ENCODE measurements at places on chromosomes 13 and 19. TPM values are rescaled to one million over a fixed set of nuclear protein-coding genes. Genes with fewer than 3 reads are reported as not detected.

- H3K27me3 ChIP-seq = no peaks in the 10 kb centered on the region
- peaks cover 77% of the 10 kb centered on the region for H3K4me1 ChIP-seq
- peaks cover 82% of the 10 kb centered on the region for H3K36me3 ChIP-seq
- H3K27ac ChIP-seq = peak overlapping the region; percentile 81
Measured at GRCh38 chr13:27257648-27258253, 6.4 kb downstream of the RPL21 start.

GRCh38 chr19:9296336-9296735 lies 13.3 kb downstream of the ZNF699 start:
- no peak overlapping the region for H3K4me3 ChIP-seq
- peaks cover 88% of the 10 kb centered on the region for H3K36me3 ChIP-seq
- H3K27me3 ChIP-seq = no peaks in the 10 kb centered on the region

SBK3 gene
- total RNA-seq = not detected

DNA sequence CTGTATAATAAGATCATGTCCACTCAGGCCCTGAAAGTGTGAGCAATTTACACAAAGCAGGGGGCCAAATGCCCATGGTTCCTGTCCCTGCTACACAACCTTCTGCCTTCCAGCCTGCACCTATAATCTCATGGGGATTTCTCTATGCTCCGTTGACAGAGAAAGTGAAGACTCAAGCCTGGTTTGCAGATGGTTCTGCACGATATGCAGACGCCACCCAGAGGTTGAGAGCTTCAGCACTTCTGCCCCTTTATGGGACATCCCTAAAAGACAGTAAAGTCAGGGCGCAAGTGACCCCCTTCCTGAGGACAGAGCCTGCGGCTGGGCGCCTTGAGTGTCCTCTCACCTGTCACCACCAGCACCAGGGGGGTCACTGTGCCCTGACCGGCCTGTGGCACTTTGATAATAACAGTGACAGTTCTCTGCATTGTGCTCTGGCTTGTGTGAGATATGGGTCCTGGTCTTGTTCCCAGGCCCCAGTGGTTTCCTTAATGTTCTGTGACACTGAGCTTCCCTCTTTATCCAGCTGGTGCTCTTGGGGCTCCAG lies 15.1 kb downstream of the LILRA5 start:
- H3K4me3 ChIP-seq = no peak overlapping the region
- peaks cover 8% of the 10 kb centered on the region for H3K27me3 ChIP-seq
- H3K27ac ChIP-seq = no peak overlapping the region
- H3K4me1 ChIP-seq = no peaks in the 10 kb centered on the region
- H3K36me3 ChIP-seq = no peaks in the 10 kb centered on the region

CYP4F12 gene
- not detected for total RNA-seq

POLR1G gene
- total RNA-seq = 9.8 TPM

KLK7 gene
- not detected for total RNA-seq

- no peak overlapping the region for H3K27ac ChIP-seq
- no peaks in the 10 kb centered on the region for H3K27me3 ChIP-seq
- H3K4me1 ChIP-seq = peaks cover 10% of the 10 kb centered on the region
Measured at GRCh38 chr13:43095771-43096719, 72.7 kb downstream of the DNAJC15 start.

ZNF682 gene
- total RNA-seq = 12.2 TPM

DNA sequence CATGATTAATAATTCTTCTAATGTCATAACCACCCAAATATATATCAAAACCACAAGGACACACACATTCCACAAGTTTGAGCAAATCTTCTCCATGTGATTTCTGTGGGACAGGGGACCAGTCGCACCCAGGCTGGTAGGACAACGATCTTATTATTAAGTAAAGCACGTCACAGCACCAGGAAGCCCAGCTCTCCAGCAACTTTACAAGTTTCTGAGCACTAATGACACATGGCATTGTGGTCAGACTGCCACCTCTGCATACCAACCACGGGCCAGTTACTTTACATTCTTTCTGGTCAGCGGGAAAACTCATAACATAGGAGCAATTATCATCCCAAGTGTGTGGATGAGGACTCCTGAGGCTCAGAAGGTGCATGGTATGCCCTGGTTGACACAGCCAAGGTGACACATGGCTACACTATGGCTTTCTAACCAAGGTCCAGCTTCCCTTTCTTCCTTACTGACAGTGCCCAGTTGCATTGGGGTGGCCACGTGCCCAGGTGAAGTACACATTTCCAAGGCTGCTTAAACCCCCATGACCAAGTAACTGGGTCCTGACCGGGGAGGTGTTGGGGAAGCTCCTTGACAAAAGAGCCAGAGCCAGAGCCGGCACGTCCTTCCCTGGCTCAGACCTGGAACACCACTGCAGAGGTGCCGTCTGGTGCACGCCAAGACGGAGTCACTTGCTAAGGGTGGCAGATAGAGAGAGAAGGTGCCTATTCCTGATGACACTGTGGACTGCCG lies 27.4 kb downstream of the LATS2 start:
- H3K27ac ChIP-seq = no peak overlapping the region
- H3K27me3 ChIP-seq = no peaks in the 10 kb centered on the region
- no peak for DNase-seq

DNA sequence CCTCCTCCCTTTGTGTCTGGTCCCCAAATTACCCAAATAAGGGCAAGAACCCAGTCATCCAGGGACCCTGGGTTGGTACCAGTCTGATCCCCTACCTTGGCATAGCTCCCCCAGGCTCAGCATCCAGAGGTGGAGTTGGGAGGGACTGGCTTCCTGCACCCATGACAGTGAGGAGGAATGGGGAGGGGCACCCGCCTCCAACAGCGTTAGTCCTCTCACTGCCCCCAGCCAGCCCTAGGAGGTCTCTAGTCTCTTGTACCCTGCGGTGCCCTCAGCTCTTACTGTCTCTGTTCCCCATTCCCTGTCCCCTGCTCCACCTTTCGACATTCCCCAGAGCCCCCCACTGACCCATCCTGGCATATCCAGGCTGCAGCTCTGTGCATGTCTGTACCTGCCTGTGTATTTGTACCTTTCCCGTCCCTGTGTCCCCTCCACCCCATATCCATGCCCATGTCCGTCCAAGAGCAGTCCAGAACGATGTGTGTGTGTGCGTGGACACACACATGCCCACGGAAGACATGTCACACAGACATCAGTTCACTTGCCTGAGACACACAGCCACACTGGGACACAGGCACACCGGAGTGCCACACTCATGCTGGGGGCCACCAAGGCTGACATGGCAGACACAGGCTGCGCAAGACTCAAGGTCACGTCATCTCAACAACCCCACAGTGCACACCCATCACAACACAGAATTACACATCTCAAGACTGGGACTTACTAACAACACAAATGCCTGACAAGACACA lies 17.8 kb downstream of the ERFL start:
- peaks cover 17% of the 10 kb centered on the region for H3K36me3 ChIP-seq
- H3K4me3 ChIP-seq = no peak overlapping the region
- H3K27ac ChIP-seq = no peak overlapping the region

GRCh38 chr19:47740866-47741519 lies 4.4 kb upstream of the NOP53 start:
- no peak for DNase-seq
- no peak overlapping the region for H3K27ac ChIP-seq
- H3K4me1 ChIP-seq = peaks cover 24% of the 10 kb centered on the region
- H3K4me3 ChIP-seq = no peak overlapping the region
- no peaks in the 10 kb centered on the region for H3K27me3 ChIP-seq
- H3K36me3 ChIP-seq = peaks cover 2% of the 10 kb centered on the region

IGFL1 gene
- total RNA-seq = not detected

C19orf81 gene
- total RNA-seq = 1.5 TPM

CD79A gene
- 21.0 TPM for total RNA-seq

GRCh38 chr19:53962887-53963431 lies at the start of gene CACNG8:
Gene CACNG8 (plus strand): TSS chr19:53962937.
- H3K27ac ChIP-seq = no peak within 1 kb of the TSS
- H3K4me3 ChIP-seq = no peak within 1 kb of the TSS

GRCh38 chr19:34184880-34185491 lies 12.7 kb downstream of the LSM14A start:
- peak overlapping the region; percentile 10 for H3K4me3 ChIP-seq
- DNase-seq = no peak
- peaks cover 76% of the 10 kb centered on the region for H3K4me1 ChIP-seq
- peaks cover 34% of the 10 kb centered on the region for H3K36me3 ChIP-seq

- DNase-seq = no peak
- peaks cover 2% of the 10 kb centered on the region for H3K36me3 ChIP-seq
- no peaks in the 10 kb centered on the region for H3K27me3 ChIP-seq
Measured at GRCh38 chr13:40446365-40446764, 220.1 kb downstream of the FOXO1 start.

DNA sequence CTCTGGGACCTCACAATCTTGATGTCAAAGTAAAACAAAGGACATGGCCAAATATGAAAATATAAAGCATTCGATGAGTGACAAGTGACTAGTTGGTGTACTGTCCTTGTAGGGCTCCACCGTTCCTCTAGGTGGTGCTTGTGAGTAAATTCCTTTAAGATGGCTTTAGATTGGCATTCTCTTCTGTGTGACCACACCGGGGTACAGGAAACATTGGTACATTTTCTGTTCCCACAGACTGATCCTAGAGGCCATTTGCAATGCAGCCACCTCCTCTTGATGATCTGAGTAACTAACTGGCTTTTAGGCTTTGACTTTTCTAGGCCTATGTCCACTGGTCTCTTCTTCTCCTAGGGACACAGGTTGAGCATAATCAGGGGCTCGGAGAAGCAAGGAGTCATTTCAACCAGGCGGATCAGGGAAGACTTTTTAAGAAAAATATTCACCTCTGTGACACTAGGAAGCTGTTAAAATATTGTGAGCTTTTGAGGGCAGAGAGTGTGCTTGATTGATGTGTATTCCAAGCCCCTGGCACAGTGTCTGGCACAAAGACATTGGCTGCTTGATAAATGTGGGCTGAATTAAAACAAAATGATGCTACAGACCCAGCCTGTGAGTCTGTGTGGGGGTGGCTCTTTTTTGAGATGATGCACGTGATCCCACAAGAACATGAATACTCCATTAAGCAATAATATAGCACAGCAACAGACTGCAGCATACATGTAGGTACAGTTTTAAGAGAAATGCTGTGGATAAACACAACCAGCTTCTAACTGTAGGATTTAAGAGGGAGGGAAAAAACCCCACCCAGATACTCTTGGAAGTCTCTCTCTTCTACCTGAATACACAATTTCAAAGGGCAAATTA lies 21.0 kb downstream of the EPSTI1 start:
- H3K4me3 ChIP-seq = no peak overlapping the region
- peak overlapping the region; percentile 62 for H3K27ac ChIP-seq
- peaks cover 6% of the 10 kb centered on the region for H3K36me3 ChIP-seq
- H3K4me1 ChIP-seq = peaks cover 13% of the 10 kb centered on the region

KRTDAP gene
- not detected for total RNA-seq

GRCh38 chr19:50430888-50431342 lies 1.8 kb upstream of the MYBPC2 start:
- no peak for DNase-seq
- peak overlapping the region; percentile 77 for H3K4me3 ChIP-seq
- H3K4me1 ChIP-seq = peaks cover 11% of the 10 kb centered on the region

DNA sequence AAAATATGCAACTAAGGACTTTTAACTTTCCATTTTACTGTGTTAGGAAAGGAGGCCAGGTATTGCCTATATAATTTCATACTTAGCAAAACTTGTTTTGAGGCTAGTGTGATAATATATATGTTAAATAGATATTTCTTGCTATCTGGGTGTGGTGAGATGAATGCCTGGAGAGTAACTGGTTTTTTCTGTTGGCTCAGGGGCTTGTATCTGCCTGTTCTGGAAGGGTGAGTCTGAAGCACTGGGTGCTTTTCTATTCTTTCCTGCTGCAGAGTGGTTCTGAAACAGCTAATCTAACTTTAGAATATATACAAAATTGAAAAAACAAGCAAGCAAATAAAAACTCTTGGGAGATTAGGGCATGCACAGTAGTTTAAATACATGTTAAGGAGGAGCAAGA lies 64.6 kb upstream of the MYCBP2 start:
- H3K27me3 ChIP-seq = peaks cover 1% of the 10 kb centered on the region
- DNase-seq = no peak

DNA sequence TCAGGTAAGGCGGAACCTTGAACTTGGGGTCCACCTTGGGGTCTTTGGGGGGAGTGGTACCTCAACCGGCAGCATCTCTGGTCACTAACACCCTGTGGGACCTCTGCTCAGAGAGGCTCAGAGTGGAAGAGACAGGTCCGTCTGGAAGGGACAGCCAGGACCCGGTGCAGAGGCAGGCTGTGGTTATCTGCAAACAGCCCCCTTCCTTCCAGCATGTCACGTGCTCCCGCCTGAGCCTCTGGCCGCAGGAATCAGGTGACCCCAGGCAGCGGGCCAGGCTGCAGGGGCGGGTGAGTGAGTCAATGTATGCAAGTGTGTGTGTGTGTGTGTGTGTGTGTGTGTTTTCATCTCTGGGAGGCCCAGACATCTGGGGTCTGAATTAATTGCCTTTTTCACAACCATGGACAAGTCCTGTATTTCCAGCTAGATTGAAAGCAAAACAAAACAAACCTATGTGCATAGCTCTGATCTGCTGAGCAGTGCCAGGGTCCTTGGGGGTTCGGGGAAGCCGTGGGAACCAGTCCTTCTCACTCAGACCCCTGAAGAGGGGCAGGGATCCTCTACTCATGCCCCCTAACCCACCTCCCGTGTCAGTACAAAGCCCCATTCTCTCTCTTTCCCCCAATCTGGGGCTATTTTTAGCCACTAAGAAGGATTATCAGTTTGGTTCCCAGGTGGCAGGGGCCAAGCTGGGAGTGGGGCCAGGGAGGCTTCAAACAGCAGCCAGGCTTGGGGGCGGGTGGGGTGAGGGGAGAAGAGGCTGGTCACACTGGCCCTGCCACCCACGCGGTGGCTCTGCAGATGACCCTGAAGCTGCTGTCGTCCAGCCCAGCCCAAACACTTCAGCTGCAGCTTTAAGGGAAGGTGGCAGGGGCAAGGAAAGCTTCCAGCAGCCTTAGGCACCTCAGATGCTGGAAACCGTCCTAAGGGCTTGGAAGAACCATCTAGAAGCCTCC lies 31.4 kb downstream of the CERS4 start:
- peaks cover 27% of the 10 kb centered on the region for H3K36me3 ChIP-seq
- peak overlapping the region; percentile 2 for H3K4me3 ChIP-seq
- H3K27ac ChIP-seq = peak overlapping the region; percentile 31
- H3K27me3 ChIP-seq = no peaks in the 10 kb centered on the region
- H3K4me1 ChIP-seq = peaks cover 19% of the 10 kb centered on the region

DNA sequence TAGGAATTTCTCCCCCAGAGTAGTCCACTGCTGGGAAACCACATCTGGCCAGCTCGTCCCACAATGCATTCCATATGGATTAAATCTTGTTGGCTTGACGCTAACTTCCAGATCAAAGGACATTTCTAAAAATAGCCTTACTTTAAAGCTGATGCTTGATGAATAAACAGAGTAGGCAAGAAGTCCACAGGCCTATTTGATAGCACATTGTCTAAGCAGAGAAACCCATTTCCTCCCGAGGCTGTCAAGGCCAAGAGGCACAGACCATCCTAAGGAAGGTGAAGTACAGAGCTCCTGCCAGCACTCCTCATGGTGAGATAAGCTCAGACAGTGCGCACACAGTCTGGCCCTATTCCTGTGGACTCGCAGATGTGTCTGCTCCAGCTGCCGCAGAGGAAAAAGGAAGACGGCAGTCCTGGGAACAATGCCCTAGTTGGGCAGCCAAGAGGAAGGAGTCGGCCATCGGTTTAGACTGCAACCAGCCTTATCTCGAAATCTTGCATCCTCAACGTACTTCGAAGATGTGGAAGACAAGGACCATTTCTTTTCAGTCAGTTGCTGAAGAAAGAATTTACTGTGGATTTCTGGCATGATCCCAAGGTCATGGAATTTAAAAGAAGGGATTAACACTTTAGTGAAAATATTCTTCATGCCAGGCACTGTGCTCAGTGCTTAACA lies 156.8 kb downstream of the RGCC start:
- H3K4me1 ChIP-seq = no peaks in the 10 kb centered on the region
- no peaks in the 10 kb centered on the region for H3K27me3 ChIP-seq
- no peak for DNase-seq
- peaks cover 23% of the 10 kb centered on the region for H3K36me3 ChIP-seq
- H3K27ac ChIP-seq = no peak overlapping the region

Measured in activated CD8-positive, alpha-beta T cell treated with anti-CD3 and anti-CD28 coated beads for 36 hours (primary cell).